ENCODE measurements at places on chromosomes 11 and 22.
A peak's percentile ranks its signal among the peaks of the same experiment; 100 is the strongest.

GRCh38 chr11:31262761-31263160, 106.8 kb downstream of the DCDC1 start:
- DNase-seq = no peak

GRCh38 chr22:38204784-38205183, 3.0 kb downstream of the MAFF start:
- DNase-seq = no peak

GRCh38 chr11:123168241-123168640, 26.8 kb downstream of the CLMP start:
- no peak for DNase-seq

- no peak for DNase-seq
Observed at GRCh38 chr11:78818201-78818600, 243.5 kb upstream of the NARS2 start.

GRCh38 chr11:111910676-111911562, 651 bp downstream of the CRYAB start:
- no peak for DNase-seq

- no peak for DNase-seq
Observed at GRCh38 chr11:34256626-34257025, 101.2 kb downstream of the ABTB2 start.

DNA sequence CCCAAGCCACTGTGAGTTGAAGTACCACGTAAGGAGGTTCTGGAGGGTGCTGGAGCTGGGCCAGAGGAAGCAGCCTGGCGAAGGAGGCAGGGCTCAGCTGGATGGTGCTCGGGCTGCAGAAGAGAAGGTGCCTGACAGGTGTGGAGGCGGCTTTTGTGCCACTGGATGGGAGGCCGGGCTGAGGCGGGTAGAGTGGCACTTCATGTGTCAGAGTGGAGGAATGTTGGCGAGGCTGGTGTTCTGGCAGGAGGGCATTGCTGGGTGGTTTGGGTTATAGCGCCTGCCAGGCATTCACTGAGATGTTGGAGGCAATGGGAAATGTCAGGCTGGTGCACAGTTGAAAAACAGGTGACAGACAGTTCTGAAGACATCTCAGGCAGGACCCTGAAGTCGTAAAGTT, 24.2 kb downstream of the UBE2L3 start:
- no peak for DNase-seq

DNA sequence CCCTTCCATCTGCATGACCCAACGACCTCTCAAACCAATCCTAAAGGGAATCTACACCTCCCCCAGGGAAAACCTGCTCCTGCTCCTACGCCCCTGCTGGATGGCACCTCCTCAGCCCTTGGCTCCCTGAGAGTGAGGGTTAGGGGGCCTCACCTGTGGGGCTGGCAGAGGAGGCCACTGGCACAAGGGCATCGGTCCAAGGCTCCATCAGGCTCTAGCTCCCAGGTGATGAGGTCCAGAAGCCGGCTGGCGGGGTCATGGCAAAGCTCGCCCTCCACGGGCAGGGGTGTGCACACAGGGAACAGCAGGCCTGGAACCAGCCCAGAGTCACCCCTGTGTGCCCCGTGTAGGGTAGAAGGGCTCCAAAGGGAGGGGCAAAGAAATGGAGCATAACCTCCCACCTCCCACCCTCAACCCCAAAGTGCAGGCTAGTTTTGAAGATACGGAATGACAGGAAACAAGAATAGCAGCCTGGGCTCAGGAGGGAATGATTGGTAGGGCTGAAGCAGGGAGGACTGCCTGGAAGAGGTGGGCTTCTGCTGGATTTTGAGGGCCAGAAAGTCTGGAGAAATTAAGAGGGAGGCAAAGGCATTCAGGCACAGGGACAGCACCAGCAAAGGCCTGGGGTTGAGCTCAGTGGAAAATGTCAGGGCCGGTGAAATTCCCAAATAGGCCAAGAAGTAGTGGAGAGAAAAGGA, 42.6 kb downstream of the DKK3 start:
- no peak for DNase-seq

DNA sequence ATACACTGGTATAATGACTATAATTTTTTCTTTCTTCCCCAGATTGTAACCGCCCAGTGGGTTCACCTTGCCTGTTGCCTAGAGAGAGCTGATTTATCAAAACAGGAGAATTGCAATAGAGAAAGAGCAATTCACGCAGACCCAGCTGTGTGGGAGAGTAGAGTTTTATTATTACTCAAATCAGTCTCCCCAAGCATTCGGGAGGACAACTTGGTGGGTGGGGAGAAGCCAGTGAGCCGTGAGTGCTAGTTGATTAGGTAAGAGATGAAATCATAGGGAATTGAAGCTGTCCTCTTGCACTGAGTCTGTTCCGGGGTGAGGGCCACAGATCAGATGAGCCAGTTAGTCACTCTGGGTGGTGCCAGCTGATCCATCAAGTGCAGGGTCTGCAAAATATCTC, 73.2 kb downstream of the SLC35F2 start:
- DNase-seq = peak; percentile 61

- no peak for DNase-seq
Observed at GRCh38 chr11:116065986-116066385, 561.8 kb upstream of the CADM1 start.

DNA sequence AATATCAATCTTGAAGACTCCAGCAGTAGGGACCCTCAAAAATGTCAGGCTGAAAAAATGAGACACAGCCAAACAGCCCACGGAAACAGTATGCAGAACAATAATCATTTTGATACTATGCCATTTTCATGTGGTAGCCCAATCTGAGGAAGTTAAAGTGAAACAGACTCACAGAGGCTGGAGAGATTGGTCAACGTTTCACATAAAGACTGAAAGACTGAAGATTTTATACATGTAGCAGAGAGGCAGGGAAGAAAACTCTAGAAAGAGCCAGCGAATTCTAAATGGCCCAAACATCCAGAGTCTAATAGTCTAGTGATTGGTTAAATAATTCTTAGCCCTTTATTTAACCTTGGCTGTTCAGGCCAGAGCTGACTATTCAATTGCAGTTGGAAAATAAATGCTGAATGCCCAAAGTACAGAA, 49.4 kb downstream of the MAML2 start:
- peak; percentile 81 for DNase-seq

- DNase-seq = no peak
Observed at GRCh38 chr22:30073743-30074142, 6.5 kb upstream of the HORMAD2 start.

DNA sequence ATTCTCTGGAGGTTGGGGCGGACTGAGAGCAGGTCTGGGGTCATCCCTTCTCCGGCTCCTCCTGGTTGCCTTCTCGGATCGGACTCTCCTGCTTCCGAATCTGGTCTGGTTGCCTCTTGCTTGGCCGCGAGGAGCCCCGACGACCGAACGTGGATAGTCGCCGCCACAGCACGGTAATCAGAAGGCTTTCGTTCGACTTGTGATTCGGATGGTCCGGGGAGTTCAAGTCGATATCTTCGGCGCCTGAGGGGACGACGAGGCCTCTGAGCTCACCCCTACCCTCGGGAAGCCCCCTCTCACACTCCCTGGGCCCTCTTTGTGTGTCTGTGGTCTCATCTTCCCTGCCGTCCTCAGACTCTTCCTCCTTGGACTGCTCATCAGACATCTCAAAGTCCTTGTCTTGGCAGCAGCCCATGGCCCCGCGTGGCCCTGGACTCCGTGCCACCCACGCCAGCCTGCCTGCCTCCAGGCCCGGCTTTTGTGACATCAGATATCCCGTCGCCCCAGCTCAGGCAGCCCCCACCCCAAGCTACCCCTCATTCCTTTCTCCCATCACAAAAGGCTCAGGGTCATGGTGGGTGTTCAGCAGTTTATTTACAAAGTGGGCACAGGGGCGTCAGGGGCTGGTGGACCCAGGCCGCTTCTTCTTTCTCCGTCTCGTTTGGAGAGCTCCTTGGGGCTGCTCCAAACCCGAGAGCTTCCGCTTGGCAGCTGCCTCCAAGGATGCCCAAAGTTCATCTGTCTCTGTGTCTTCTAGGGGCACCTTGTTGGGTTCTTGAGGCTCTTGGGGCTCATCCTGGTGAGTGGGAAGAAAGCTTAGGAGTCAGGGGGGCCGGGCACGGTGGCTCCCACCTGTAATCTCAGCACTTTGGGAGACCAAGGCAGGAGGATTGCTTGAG, at the start of gene TEX54:
TEX54 (minus strand) TSS at position 506 of the 899 bp plus-strand sequence.
- DNase-seq = peak; percentile 23

DNA sequence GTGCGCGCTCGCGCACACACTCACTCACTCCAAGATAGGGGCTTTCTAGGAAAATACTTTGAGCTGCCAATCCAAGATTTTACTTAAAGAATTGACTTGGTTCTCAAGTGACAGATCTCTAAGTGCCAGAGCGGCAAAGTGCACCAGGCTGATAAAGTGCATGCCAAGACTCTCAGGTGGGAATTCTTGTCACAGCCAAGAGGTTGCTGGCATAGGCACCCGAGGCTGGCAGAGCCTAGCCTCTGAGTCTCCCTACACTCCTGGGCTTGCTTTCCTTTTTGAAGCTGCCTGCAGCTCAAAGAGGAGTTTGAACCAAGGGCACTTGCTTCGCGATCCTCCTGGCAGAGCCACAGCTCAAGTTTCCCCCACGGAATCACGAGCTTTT, 2.5 kb upstream of the ADM start:
- DNase-seq = no peak

All from suppressor macrophage treated with lipopolysaccharide for 4 hours (primary cell).